NCI-H2029 treated with DMSO at 0.1 percent for 48 hours (cell line): ENCODE measurements at places on chromosomes 4 and X.

DNA sequence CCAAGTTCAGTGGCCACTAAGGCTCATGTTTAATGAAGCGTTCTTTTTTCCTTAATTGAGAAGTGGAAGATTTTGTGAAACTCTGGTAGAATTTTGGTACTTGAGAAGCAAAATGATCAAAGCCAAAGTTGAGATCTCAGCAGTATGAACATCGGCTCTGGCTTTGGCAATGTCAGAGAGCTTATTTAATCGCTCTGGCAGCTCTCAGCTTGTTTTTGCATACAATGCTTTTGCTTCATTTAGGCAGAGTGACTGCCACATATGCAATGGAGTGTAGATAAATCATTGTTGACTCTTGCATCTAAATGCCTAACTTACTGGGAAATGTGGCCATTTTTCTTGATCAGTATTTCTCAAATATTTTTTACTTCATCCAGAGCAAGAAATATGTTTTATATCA, 135.7 kb downstream of the AASDH start:
- no peak for DNase-seq

DNA sequence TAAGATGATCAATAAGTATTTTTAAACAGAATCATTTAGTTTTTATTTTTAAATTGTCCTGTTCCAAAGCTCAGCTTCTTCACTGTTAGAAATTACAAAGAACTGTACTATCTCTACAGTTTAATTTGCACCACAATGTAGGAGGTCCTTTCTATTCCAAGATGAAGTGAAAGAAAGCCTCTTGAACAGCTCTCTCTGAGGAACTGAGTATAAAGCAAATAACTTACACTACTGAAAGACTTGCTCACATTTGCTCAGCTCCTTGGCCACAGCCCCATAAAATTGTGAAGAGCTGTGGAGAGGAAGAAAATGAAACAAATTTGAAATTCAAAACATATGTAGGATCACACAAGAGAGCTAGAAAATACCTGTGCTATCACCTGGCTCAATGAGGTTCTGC, 68.6 kb downstream of the ENPEP start:
- DNase-seq, result no peak

- DNase-seq, result no peak
Measured at GRCh38 chr4:72677886-72678285, 108.9 kb upstream of the ADAMTS3 start.

DNA sequence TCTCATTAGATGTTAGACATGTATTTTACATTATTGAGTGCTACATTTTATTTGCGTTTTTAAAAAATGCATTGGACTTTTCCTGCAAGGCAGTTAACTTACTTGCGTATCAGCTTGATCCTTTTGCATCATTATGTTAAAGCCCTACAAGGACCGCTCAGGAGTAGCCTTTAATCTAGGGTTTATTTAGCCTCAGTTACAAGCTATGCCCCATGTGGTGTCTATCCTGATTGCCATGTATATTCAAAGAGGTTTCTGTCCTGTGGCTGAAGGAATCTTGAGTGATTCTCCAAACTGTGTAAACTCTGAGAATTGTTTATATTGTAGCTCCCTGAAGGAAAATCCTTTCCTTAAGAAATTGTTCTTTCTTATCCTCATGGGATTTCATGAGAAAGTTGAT, 821.8 kb upstream of the AGA start:
- DNase-seq, result no peak

DNA sequence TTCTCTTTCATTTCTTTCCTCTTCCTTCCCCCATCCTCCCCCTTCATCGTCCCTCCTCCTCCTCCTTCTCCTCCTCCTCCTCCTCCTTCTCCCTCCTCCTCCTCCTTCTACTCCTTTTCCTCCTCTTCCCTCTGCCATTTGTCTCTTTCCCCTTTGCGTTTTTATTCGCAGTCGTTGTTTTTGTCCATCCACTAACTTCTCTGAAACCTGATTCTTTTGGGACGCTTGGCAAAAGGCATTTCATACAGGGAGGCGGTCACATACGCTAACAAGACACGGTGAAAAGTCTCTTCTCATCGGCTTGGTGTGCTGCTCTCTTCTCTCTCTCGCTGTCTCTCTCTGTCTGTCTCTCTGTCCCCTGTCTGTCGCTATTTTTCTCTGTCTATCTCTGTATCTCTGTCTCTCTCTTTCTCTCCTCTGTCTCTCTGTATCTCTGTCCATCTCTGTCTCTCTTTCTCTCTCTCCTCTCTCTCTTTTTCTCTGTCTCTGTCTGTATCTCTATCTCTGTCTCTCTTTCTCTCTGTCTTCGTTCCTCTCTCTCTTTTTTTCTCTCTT, 5.4 kb upstream of the SHOX start:
- no peak for DNase-seq

- no peak for DNase-seq
Measured at GRCh38 chr4:5045097-5045496, 6.2 kb upstream of the STK32B start.
